ENCODE measurements at places on chromosomes 5 and 9.

DNA sequence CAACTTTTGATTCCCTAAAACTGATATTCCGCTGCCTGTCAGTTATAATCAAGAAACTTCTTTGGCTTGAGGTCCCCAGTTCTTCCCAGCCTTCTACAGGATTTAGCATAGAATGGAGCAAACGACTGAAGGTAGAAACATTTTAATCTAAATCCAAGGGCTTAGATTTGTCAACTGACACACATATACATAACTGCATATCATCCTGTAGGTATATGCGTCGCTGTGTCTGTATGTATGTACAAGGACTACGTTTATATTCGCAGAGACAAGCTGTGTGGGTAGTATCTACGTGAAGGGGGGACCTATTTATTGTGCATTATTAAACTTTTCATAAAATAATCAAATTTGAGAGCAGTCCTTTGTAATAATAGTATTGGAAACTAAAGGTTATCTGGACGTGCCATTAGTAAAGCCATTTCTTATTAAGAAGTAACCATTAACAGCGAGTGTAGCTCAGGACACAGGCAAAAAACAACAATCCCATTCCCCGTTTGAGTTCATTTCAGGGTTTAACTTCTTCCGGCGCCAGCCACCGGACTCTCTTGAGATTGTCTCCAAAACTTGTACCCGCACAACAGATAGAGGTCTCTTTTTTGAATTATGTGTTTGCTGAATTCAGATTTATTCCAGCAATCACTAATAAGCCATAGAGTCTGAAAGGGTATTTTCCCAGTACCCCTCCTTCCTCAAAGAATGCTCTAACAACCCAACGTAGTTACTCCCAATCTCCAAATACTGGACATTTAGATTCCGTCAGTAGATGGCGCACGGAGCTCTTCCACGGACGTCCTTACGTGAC is 2.1 kb upstream of the MLLT3 start:
- peak; percentile 73 for DNase-seq

DNA sequence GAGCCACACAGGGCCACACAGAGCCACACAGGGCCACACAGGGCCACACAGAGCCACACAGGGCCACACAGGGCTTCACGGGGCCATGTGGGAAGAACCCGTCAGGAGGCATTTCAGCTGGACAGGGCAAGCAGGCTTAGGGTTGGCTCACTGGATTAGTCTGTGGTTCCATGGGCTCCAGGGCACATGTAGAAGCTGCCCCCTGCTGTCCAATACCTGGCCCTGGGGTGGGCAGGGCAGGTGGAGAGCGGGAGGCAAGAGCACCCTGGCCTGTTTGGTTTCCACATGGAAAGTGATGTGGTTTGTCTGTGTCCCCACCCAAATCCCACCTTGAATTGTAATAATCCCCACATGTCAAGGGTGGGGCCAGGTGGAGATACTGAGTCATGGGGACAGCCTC is 16.4 kb upstream of the LPCAT1 start:
- no peak for DNase-seq

DNA sequence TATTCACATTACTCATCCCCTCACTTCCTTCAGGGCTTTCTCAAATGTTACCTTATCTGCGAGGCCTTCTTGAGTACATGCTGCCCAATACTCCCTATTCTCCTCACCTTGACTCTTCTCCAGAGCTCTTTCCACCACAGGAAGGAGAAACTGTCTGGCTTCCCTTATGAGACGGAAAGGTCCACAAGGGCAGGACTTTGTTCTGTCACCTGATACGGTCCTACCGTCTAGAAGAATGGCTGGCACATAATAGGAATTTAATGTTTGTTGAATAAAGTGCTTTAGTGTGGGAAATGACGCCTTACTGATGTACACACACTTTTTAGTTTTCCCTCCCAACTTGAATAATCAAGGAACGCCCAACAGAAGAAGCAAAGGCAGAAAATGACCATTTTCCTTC is 52.5 kb downstream of the PFDN1 start:
- no peak for DNase-seq

GRCh38 chr9:130173666-130173983 is 1.4 kb downstream of the NCS1 start:
- DNase-seq, result no peak

GRCh38 chr5:80054682-80055081 is 19.5 kb downstream of the THBS4 start:
- DNase-seq, result peak; percentile 73

- peak; percentile 81 for DNase-seq
Observed at GRCh38 chr9:130741831-130742449, 48.4 kb downstream of the EXOSC2 start.

DNA sequence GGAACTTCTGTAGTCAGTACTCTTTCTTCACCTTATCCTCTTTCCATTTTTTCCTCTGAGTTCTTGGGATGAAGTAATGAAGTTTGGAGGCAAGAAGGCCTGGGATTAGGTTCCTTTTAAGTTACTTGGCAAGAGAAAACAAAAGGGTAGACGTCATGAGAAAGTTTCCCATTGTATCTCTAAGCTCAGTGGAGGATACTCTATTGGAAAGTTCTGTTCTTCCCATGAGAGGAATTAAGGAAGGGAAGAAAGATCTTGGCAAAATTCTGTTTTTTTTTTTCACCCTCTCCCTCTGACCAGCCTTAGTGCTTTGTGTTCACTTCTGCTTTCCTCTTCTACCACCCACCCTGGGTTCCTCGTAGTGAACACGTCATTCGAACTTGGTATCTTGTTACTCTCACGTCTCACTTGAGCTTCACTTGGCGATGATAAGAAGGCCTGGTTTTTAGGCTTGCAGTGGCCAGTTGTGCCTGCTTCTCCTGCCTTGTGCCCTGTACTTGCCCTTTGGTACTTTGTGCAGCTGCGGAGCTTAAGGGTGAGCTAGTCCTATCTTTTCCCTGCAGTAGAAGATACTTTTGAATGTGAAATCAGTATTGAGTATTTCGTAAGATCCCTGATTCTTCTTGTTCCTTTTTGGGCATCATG is 67.0 kb downstream of the ARHGAP26 start:
- no peak for DNase-seq

- DNase-seq, result no peak
Observed at GRCh38 chr9:81665322-81665871, 23.9 kb downstream of the TLE1 start.

DNA sequence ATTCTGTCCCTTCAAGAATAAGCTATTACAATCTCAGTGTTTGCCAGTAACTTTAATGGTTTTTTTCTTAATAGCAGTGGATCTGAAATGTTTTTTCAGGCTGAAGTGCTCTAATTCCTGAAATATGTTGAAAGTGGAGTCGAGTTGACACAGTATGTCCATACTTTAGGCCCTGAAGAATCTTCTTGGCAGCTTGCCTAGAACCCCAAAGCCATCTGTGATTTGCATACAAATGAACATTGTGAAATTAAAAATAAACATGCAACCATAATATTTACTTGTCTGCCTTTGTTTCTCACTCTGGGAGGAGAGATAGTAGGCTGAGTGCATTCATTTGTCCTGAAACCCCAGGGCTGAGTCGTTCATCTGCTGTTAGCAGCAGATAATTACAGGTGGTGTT is 152.7 kb downstream of the ADCY2 start:
- DNase-seq, result no peak

DNA sequence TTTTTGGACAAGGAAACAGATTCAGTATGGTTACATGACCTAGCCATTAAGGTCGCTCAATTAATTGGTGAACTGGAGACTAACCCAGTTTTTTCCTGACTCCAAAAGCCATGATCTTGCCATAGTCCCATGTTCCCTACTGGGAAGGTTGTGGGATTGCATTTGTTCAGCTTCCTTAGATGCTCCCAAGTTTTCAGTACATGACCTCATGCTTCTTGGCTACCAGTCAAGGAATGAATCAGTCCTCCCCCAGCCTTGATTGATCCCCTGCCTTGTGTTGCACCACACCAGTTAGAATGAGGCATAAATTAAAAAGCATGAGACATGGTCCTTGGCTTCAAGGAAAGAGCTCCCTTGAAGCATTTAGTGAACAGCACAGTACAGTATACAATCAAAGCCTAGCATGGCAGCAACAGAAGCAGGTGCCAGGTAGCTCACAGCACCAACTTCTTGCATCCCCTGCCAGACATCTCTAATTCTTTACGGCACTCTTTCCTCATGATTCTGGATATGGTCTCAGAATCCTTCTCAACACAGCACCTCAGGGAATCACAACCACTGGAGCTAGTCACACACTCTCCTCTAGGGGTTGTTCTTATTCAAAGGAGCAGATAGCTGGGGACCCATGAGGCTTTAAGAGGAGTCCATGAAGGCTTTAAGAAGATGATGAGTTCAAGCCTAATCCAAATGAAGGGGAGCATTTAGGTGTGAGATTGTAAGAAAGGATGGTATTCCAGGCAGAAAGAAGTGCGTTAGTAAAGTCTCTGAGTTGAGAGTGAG is 295.5 kb upstream of the CLINT1 start:
- peak; percentile 90 for DNase-seq

DNA sequence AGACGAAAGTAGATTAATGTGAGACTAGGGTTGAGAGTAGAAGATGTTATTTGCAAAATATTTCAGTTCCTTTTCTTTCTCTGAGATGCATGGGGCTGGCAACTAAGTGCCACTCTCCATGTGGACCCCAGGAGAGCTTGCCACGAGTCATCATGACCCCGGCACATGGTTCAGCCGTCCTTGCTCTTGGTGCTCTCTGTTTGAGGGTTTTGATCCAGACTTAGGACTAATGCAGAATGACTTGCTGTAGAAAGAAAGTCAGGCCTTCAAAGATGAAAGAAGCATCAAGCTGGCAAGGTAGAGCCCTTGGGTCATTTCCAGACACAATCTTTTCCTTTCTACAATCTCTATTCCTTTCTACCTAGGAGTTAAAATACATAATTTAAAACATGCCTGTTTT is 84.7 kb downstream of the RASGRF2 start:
- peak; percentile 10 for DNase-seq

DNA sequence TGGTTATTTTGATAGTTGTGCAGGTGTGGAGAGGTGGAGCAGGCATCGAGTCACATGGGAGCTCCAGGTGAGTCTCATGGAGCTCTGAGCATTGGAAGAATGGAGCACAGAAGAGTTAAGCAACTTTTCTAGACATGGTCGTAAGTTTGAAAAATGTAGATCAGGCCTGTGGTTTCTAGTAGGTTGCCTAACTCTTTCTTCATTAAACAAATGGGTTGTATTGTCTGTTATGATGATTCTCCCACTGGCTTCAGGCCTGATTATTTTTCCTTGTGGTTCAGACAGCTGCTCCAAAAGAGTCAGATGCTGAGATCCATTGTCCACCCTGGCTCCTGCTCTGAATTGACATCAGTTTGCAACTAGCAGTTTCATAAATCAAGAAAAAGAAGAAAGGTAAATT is 80.3 kb upstream of the RPS23 start:
- no peak for DNase-seq

DNA sequence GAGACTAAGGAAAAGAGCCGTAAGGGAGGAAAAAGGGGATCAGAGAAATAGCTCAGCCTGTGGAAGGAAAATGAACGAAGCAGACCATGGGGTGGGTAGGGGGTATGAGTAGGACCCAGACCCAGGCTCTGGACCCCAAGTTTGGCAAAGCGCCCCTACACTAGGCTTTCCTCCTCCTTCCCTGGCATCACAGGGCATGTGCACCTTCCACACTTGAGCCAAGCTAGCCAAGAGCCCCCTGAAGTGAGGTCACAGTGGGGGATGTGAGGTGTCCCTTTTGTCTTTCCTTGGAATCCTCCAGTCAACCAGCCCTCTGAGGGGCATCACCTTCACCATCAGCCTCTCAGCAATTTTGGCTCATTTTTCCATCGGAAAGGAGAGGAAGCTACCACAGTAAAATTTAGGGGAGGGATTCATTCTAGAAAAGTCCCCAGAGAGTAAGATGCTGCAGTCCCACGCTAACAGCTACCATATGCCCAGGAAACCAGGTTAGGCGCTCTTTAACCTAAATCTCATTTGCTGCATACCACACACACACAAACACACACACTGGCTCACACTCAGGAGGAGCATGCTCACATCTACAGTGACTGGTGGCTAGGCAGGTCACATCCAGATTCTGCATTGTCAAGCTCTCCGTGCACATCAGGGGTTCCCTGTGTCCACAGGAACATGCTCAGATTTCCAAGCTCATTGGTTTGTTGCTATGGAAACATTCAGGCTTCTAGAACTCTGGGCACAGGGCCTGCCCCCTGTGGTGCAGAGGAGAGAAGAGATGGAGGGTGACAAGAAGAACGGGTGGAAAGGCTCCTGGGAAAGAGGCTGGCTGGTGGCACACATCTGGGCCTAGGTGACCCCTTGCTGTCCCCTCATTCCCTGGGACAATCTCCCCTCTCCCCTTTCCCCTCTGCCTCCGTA is 9.9 kb downstream of the REEP2 start:
- DNase-seq, result no peak

GRCh38 chr9:15961217-15961616 is 408.4 kb downstream of the CCDC171 start:
- DNase-seq, result no peak

GRCh38 chr5:1202026-1202797 is 817 bp downstream of the SLC6A19 start:
- no peak for DNase-seq

- DNase-seq, result no peak
Observed at GRCh38 chr9:21761309-21761901, 41.0 kb upstream of the MTAP start.

DNA sequence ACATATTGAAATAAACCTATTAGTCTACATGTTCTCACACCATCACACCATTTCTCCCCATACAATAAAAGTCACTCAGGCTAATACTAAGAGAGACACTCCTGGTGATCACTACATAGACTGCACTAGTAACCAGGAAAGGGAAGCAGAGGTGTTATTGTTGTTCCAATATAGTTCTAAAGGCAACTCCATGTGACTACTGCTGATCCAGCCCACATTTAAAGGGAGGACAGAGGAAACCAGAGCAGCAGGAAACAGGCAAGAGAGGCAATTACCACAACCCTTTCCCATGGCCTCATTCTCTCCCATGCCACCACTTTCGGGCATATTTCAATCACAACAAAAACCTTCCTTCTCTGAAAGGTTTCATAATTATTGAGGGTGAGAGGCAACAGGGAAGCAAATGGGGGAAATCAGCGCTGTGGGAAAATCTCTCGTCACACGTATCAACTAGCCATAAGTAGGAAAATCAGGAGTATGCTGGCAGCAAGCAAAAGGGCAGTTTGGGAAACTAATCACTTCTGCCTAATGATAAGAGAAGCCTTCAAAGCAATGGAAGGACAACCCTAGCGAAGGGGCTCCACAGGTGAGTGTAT is 1.8 kb downstream of the UBAP2 start:
- DNase-seq, result peak; percentile 33

DNA sequence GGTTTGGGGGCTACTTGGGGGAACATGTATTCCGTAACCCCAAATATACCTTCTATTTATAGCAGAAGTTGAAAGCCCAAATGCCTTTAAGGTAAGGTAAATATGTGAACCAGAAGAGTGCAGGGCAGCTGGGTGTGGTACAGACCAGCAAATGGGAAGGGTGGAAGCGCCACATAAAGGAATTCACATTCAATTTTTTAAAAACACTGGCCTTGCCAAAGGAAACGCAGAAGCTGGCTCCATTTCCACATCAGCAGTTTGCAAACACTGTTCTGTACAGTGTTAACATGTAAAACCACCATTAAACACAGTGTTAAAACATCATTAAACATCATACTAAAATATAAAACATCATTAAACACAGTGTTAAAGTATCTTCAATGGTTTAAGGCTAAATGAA is 3.5 kb upstream of the BHMT start:
- no peak for DNase-seq

GRCh38 chr5:112159435-112159834 is 259.6 kb downstream of the EPB41L4A start:
- no peak for DNase-seq

All from HT1080 (cell line).